Thoracic aorta (tissue), 2 donors: ENCODE measurements at places on chromosomes 11 and 22. TPM values are rescaled to one million over a fixed set of nuclear protein-coding genes. Genes with fewer than 3 reads are reported as not detected.

- no peak for DNase-seq
These were observed 16.4 kb downstream of the PRR5 start for GRCh38 chr22:44718418-44718817.

GRCh38 chr11:113773092-113773415 is 438 bp downstream of the ZW10 start:
- DNase-seq: no peak

GRCh38 chr22:43144949-43145348 is 1.8 kb upstream of the MCAT start:
- no peak for DNase-seq

The LUZP2 gene
- not detected for total RNA-seq

DNA sequence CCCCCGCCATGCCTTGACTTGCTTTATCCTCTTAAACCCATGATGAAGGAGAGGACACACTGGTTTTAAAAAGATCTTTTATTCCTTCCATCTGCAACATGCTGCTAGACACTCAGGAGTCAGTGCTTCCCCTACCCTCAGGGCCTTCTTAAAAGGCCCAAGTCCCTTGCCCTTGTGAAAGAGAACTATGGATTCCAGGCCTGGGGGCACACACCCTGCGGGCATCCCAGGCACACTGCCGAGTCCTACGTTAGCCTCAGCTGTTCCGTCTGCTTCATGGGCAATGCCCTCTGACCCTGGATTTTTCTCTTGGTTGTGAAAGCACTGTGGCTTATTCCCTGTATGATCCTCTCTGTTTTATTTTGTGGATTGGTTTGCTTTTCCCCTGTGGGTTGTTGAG is 35.1 kb upstream of the RAB1B start:
- DNase-seq: no peak

DNA sequence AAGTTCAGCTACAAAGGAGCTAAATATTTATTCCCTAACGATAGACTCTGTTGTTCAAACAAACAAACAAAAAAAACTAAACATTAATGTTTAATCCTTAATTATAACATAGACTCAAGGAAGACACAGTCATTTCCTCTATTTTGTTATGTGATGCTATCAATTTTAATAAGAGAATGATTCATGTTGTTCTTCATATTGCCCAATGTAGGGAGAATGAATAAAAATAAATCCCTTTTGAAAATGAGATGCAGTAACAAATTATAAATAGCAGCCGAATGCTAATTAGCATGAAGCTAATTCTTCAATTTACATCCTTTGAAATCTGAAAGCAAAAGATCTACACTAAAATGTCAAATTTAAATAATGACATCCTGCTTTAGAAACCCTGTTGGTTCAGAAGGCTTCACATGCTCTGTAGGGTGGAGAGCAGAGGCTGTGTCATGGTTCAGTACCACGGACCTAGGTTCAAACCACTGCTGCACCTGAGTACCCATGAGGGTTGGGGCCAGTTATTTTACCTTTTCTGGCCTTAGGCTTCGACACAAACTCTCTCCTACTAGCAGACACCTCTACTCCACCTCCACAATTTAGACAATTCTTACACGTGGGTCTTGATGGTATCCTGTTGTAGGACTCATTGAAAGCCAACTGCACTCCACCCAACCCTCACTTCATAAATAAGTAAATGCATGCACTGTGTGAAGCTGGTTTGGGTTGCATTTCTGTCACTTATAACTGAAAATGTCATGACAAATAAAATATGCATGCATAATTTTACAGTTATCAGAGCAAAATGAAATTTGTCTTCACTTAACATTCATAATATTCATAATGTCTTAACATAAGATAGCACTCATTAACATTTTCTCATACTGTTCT is 89.0 kb downstream of the RRAS2 start:
- DNase-seq: no peak
